ENCODE measurements at places on chromosomes 6 and 20. TPM values are rescaled to one million over a fixed set of nuclear protein-coding genes. Genes with fewer than 3 reads are reported as not detected.

Gene FAM217A
- total RNA-seq: not detected

Gene BANF2
- total RNA-seq: not detected

Gene GRM1
- under 0.01 TPM for total RNA-seq

Gene GPR6
- not detected for total RNA-seq

Gene HCK
- not detected for total RNA-seq

Gene PAK5
- total RNA-seq: not detected

Gene TP53TG5
- not detected for total RNA-seq

Gene VSTM2L
- not detected for total RNA-seq

Gene SLC17A3
- not detected for total RNA-seq

Gene EDN3
- not detected for total RNA-seq

Gene CDSN
- total RNA-seq: not detected

Gene RGS19
- total RNA-seq: 17.4 TPM

Gene AK9
- total RNA-seq: 7.3 TPM

Gene SIRPB2
- total RNA-seq: 0.79 TPM

Gene LY86
- not detected for total RNA-seq

Gene SLC22A16
- not detected for total RNA-seq

Gene GRIK2
- not detected for total RNA-seq

Gene DYNLT2
- 1.4 TPM for total RNA-seq

Gene THBD
- 38.6 TPM for total RNA-seq

Gene CTCFL
- not detected for total RNA-seq

Gene CCDC167
- 48.6 TPM for total RNA-seq

Gene MAS1
- not detected for total RNA-seq

Gene POM121L2
- not detected for total RNA-seq

Gene PPDPF
- 41.0 TPM for total RNA-seq

Gene FAM83B
- not detected for total RNA-seq

Gene RTEL1
- 22.6 TPM for total RNA-seq

Gene LRFN2
- total RNA-seq: not detected

Gene SAMD10
- total RNA-seq: 2.6 TPM

Gene HEY2
- 12.9 TPM for total RNA-seq

Gene MEP1A
- not detected for total RNA-seq

Gene F13A1
- total RNA-seq: not detected

Gene FAXC
- 0.27 TPM for total RNA-seq

Gene MPC1
- total RNA-seq: 31.3 TPM

Gene EPB41L1
- total RNA-seq: 9.0 TPM

Gene ANKEF1
- 2.8 TPM for total RNA-seq

Gene PHACTR3
- not detected for total RNA-seq

Gene CLIC1
- total RNA-seq: 650 TPM

Gene CTAGE9
- total RNA-seq: not detected

Gene PRR18
- not detected for total RNA-seq

Gene NEURL2
- 2.0 TPM for total RNA-seq

Gene FAM229B
- 12.4 TPM for total RNA-seq

Gene LAMP5
- 0.66 TPM for total RNA-seq

Gene ARMC2
- total RNA-seq: 2.3 TPM

Gene CLDN20
- total RNA-seq: not detected

Gene TRIM10
- not detected for total RNA-seq

Gene TFAP2C
- not detected for total RNA-seq

Gene SCUBE3
- 0.72 TPM for total RNA-seq

Gene PPP1R3G
- total RNA-seq: 0.36 TPM

Gene RBBP8NL
- total RNA-seq: not detected

Gene KCNK17
- total RNA-seq: not detected

Gene SAPCD1
- 1.6 TPM for total RNA-seq

Gene NHLRC1
- 2.3 TPM for total RNA-seq

Gene CYP39A1
- total RNA-seq: 0.22 TPM

Gene RBM24
- 4.8 TPM for total RNA-seq

Gene TGM3
- total RNA-seq: not detected

Gene EMILIN3
- total RNA-seq: not detected

Gene LY6G6D
- not detected for total RNA-seq
